C1 segment of cervical spinal cord (tissue), 14 donors: ENCODE measurements at places on chromosomes 3 and 15.

DNA sequence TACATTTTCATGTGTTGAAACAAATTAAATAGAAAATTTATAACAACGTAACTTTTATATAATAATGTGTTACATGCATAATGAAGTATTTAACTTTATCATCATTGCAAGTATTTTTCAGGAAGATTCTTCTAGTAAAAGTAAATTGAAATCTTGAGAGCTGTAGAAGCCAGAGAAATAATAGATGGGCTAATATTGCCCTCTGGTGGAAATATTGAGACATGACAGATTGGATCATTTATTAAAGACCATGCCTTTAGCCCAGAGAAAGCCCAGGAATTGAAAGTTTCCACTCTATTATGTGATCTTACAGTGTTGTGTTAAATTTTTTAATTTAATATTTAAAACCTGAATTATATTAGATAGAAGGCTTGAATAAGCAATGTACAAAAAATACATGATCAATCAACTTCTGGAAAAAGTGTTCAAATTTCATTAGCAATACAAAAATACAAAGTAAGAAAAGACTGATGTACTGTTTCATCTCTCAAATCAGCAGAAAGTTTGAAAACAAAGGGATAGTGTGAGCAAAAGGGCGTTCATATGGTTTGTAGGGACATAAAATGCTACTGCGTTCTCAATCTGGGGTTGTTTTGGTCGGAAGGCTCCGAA is 52.7 kb upstream of the SPTSSB start:
- no peak for DNase-seq

- DNase-seq, result no peak
Observed at GRCh38 chr3:2579206-2579605, 480.5 kb downstream of the CNTN4 start.

DNA sequence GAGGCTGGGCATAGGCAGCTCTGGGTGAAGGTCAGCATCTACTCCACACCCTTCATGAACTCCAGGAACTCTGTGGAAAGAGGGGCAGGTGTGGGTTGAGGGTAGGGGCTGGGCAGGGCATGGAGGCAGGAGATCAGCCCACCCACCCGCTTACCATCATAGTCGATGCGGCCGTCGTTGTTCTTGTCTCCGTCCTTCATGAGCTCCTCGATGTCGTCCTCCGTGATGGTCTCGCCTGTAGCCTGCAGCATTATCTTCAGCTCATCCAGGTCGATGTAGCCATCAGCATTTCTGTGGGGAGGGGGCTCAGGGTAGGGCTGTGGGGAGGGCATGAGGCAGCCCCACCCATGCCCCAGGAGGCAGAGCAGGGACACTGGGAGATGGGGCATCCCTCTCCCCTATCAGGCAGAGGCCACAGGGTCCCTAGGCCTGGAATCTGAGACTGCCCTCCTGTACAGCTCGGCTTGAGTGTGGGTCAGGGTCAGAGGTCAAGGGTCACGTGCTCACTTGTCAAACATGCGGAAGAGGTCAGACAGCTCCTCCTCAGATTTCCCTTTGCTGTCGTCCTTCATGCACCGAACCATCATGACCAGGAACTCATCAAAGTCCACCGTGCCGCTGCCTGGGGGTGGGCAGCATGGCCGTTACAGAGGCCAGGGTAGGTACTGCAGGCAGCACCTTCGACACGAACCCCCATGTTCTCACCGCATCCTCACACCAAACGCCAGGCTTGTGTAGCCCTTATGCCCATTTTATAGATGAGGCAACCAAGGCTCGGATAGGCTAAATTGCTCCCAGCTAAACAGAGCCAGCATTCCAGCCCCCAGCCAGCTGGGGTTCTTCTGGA is 2.4 kb downstream of the TNNC1 start:
- DNase-seq, result no peak

DNA sequence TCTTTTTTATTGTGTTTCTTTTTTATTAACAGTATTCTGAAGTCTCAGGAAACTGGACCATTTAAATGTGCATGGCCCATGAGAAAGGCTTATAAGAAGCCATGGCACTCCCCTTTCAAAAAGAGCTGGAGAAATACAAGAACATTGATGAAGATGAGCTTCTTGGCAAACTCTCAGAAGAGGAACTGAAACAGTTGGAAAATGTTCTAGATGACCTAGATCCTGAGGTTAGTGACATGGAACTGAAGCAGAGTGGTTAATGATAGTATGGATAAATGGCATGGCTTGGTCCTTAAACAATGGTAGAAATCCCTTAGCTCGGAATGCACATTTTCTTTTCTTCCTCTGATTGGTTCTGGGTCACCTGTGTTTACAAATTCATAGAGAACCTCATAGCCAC is 14.9 kb downstream of the TMOD2 start:
- DNase-seq, result no peak

DNA sequence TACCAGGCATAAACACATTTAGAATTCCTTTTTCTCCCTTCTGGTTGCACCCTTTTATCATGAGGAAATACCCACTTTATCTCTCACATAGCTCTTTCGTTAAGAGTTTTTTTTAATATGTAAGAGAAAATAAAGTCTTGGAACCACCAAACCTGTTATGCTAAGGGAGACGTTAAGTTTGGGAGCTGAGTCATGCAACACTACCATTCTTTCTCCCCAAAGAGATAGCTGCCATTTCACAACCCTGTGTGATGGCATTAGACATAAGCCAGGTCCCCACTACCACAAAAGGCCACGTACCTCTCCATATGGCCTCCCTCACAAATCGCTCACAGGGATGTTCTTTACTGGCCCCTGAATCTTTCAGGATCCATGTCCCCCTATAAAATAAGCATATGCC is 7.6 kb upstream of the NIPA1 start:
- DNase-seq, result no peak

DNA sequence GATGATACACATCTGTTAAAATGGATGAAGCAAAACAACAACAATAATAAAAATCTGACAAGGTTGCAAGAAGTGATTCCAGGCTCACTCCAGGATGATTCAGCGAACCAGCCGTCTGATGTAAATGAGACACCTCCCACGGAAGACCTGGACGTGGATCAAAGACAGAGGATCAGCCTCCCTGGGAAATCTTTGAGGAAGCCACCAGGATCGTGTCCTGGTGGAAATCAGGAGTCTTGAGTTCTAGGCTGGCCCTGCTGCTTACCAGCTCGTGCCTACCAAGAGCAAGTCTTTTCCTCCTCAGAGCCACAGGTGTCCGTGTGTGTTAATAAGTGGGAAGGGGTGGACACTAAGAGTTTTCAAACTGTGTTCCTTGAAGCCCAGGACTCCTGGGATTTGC is 15.3 kb upstream of the ADCY5 start:
- no peak for DNase-seq

GRCh38 chr3:66140743-66141372 is 79.9 kb upstream of the SLC25A26 start:
- peak; percentile 11 for DNase-seq

DNA sequence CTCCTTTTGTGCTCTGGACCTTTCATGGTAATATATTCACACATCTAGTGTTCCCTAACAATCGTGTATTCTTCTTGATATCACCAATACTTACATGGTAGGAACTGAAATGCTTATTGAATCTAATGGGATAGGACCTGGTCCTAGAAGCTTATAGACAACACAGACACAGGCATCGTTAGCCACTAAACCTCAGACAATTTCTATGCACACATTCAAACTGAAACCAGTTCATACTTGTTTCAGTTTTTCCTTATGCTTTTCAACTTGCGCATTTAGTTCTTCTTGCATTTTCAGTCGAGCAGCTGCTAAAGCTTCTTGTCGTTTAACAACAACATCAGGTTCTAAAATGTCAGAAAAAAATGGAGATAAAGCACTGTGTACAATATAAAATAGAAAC is 2.3 kb downstream of the SELENOS start:
- no peak for DNase-seq

DNA sequence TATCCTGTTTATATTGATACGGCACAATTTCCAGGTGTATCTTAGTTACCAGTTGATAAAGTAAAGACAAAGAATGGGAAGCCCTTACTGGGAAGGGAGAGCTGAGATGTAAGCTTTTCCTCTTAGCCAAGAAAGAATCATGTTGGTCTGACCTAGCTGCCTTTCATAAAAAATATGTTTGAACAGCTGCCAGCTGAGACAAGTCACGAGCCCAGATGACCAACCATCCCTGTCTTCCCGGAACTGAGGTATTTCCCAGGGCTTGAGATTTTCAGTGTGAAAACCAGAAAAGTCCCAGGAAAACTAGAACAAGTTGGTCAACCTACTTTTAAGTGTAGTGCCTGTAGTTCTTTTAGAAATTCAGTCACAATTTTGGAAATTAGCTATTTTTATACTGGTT is 3.6 kb upstream of the MYH15 start:
- no peak for DNase-seq

DNA sequence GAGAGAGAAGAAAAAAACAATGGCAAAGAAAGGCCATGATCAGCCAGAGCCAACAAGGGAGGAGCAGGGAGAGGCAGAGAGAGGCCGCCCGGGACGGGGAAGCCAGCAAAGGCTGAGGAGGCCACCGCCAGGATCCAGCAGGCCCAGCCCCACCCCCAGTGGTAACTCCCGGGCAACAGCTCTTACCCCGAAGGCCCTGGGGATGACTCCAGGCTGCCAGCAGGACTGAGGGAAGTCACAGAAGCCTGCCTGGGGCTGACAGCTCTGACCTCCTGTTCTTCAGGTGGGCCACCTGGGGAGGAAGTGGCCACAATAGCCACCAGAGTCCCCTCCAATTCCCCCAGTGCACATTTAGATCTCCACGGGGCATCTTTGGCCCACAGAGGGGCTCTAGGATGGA is 184.3 kb upstream of the LINGO1 start:
- no peak for DNase-seq

DNA sequence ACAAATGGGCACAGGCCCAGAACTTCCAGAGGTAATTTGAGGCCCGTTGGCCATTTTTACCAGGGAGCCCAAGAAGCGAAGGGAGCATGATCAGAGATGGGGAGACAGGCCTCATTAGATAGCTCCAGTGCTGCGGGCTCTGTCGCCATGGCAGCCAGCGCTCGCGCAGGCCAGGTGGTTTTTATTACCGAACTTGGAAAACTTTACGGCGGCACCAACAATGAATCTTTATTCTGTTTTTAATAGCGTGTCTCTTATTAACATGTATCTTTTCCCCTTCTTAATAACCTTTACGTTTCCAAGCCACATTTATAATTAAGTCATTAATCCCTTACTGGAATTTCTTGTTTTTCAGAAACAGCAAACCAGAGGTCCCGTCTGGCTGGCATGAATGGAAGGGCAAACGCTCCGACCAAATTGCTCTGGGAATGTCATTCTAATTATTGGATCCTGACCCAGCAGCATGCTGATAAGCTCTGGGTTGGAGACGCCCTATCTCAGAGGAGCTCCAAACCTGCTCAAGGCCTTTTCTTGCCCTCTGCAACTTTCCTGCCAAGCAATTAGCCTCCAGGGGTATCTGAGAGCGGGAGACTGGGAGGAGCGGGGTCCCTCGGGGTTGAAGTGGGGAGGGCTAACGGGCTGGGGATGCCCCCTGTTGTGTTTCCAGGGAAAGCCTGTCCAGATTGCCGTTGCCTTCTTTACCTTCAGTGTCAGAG is 256.4 kb downstream of the TLE3 start:
- DNase-seq, result no peak

DNA sequence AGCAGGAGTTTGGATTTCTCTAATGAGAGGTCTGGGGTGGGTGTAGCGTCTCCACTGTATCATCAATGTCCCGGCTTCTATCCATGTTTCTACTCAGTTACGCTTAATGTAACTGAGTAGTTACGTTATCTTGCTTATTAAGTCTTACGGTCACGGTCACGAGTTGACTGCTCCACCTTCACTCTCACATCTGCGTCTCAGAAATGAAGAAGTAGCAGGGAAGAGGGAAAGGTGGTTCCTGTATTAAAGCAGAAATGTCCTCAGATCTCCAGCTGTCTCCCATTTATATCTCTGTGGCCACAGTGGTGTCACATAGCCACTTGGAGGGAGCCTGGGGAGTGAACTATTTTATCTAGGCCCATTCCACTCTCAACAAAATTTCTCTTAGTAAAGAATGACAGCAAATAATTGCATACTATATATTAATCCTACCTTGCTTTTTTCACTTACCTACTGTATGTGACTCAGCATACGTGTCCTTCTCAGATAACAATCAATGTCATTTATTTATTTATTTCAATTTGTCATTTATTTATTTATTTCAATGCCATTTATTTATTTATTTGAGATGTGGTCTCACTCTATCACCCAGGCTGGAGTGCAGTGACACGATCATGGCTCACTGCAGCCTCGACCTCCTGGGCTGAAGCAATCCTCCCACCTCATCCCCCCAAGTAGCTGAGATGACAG is 39.7 kb upstream of the RNU6-1 start:
- DNase-seq, result no peak

- DNase-seq, result no peak
Observed at GRCh38 chr3:46395210-46395661, 11.6 kb downstream of the CCR5AS start.

DNA sequence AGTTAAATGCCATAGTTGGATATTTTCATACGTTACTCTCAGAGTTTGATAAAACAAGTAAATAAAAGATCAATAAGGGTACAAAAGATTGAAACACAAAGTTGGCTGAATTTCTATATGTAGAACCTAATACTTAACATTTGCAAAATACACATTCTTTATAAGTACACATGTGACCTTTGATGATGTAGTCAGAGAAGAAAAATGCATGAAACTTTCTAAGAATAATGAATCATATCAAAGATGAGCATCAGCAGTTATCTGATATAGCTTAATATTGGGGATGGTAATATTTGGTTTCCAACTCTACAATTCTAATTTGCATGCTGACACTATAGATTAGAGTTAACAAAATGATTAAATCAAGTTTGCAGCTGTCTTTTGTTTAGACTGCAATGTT is 188.0 kb upstream of the TGFBR2 start:
- no peak for DNase-seq

DNA sequence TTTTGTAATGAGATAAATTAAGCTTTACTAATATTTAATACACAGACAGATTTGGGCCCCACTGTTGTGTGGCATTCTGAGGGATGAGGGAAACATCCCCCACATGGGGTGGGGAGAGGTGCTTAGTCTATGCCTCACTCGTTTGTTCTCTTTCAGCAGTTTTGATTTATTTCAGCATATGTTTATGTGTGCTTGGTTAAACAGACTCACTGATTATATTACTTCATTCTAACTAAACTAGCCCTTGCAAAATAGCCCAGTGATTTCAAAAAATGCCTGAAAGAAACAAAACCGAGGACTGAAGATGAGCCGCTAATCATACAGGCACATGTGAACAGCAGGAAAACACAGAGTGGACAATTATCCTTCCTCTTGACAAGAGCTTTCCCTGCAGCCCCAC is 27.2 kb downstream of the TNFAIP8L3 start:
- no peak for DNase-seq

DNA sequence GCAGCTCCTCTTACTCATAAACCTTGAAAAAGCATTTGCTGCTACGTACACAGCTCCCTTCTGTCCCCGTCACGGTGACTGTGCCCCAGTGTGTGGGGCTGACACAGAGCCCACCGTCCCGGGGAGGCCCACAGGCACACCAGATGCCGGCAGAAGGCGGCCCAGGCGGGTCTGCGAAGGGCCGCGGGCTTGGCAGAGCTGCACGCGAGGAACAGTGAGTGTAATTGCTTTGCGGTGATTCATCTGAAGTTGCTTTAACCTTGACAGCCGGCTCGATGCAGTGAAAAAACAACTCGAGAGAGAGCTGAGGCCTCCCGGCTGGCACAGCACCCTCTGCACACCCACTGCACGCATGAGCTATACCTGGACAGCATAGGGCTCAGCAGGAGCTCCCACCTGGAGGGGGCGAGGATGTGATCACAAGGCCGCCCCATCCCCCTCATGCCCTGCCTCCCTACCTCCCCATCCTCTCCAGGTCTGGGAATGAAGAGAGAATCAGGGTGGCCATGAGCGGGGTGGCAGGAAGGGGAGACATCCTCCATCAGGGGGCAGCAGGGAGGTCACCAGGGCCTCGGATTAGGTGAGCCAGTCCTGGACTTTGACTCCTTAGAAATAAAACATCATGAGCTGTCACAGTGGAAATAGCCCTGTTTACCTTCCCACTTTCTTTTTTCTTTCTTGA is 172.7 kb downstream of the MEGF11 start:
- DNase-seq, result no peak
